ENCODE measurements at places on chromosomes 4 and X. TPM values are rescaled to one million over a fixed set of nuclear protein-coding genes. Genes with fewer than 3 reads are reported as not detected.
A peak's percentile ranks its signal among the peaks of the same experiment; 100 is the strongest.

Gene CXCL3
- not detected for total RNA-seq

Gene GAGE12J
- not detected for total RNA-seq

Gene RHOXF2B
- total RNA-seq: not detected

Gene ARHGAP6
- not detected for total RNA-seq

Gene ZNF280C
- total RNA-seq: 8.6 TPM

Gene RHOXF1
- total RNA-seq: not detected

Gene MBNL3
- 15.3 TPM for total RNA-seq

Gene TDO2
- total RNA-seq: not detected

DNA sequence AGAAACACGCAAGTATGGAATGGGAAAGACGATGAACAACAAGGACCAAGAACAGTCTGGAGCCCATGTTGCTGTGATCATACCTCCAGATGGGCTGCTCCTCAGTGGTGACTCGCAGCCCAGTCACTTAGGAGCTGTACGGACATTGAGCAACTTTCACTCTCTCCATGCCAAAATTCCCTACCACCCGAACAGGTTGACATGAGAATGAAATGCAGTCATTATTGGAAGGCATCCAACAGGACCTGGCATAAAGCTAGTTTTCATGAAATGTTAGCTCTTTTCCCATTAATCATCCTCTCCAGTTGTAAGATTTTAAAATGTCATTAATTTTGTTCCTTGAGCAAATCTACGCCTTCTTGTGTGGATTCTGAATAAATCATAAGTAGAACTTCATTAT, 82.7 kb upstream of the GPM6B start:
- H3K4me1 ChIP-seq: peaks cover 9% of the 10 kb centered on the region
- H3K27me3 ChIP-seq: no peaks in the 10 kb centered on the region
- H3K36me3 ChIP-seq: no peaks in the 10 kb centered on the region
- no peak for DNase-seq

GRCh38 chrX:154083126-154083517, 14.4 kb downstream of the MECP2 start:
- H3K4me3 ChIP-seq: no peak overlapping the region
- H3K27me3 ChIP-seq: no peaks in the 10 kb centered on the region
- peak overlapping the region; percentile 79 for H3K27ac ChIP-seq
- no peak for DNase-seq

DNA sequence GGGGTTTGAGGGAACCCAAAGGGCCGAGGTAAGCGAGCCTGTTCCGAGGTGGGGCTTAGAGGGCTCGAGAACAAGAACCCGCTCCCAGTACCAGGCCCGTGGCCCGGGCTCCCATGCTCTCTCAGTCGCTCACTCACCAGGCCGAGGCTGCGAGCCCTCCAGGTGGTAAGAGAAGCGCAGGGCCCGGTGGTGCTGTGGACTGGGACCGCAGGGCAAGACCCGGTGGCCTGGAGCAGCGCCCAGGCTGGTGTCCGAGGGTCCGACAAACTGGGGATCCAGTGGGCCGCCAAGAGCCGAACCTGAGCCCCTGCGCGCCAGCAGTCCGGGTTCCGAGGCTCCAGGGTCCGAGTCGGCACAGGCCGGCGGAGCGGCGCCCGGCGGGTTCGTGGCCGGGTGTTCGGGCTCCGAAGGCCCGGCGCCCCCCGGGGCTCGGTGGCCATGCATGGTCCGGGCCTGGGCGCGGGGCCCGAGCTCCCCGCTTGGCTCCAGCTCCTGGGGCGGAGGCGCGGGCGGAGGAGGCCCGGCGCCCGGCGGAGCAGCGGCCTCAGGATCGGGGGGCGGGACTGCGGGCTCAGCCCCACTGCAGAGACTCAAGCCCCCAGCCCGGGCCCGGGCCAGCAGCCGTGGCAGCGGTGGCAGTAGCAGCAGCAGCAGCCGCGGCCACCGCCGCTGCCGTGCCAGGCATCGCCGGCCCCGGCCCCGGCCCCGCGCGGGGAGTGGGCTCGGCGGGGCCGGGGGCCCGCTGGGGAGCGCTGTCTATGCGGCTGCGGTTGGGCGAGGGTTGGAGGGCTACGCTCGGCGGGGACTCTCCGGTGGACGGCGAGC, 833 bp downstream of the FGD1 start:
- no peak for DNase-seq
- peaks cover 7% of the 10 kb centered on the region for H3K4me1 ChIP-seq
- H3K27me3 ChIP-seq: peaks cover 24% of the 10 kb centered on the region

DNA sequence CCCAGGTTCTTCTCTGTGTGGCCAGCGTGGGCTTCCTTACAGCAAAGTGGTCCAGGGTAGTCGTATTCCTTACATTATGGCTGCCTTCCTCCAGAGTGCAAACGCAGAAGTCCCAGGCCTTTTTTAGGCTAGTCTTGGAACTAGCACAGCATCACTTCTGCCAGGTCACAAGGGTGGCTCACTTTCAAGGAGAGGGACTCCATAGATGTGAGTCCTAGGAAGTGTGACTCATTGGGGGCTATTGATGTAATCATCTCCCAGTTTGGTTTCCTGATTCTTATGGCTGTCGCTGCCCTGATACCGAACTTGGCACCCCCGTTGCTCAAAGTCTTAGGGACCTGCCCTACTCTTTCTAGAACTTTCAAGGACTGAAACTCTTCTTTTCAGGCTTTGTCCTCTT, 140.0 kb downstream of the DCK start:
- no peaks in the 10 kb centered on the region for H3K36me3 ChIP-seq
- DNase-seq: no peak
- no peak overlapping the region for H3K4me3 ChIP-seq
- H3K27ac ChIP-seq: no peak overlapping the region
- no peaks in the 10 kb centered on the region for H3K4me1 ChIP-seq

DNA sequence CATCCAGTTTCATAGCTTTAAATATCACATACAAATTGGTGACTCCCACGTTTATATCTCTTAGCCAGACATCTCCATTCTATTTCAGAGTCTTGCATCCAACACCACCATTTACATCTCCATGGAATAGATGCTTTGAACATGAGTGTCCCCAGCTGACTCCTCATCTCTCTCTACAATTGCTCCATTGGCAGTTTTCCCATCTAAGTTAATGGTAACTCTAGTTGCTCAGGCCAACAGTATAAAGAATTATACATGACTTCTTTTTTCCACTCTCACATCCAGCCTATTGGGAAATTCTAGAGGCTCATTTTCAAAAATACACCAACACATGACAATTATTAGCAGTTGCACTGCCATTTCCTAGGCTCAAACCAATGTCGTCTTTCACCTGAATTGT, 388.2 kb downstream of the STIM2 start:
- H3K4me1 ChIP-seq: no peaks in the 10 kb centered on the region
- peaks cover 2% of the 10 kb centered on the region for H3K27me3 ChIP-seq
- DNase-seq: no peak
- no peaks in the 10 kb centered on the region for H3K36me3 ChIP-seq
- H3K4me3 ChIP-seq: no peak overlapping the region
- H3K27ac ChIP-seq: no peak overlapping the region

DNA sequence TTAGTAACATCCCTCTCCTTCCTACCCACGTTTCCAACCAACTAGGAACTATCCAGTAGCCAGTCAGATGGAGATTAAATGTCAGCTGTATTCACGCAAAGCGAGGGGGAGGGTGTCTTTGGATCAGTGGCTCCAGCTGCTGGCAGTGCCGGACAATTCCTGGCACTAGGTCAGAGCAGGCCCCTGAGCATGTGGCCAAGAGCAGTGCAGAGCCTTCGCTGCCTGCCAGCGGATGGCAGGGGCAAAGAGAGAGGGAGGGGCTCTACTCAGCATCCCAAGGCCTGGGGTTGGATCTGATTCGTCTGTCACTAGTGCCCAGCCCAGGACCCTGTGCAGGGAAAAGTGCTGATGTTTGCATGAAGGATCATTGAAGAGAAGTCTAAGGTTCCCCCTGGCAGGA, 28.7 kb upstream of the JAKMIP1 start:
- H3K4me3 ChIP-seq: no peak overlapping the region
- H3K4me1 ChIP-seq: no peaks in the 10 kb centered on the region
- H3K27ac ChIP-seq: no peak overlapping the region
- no peaks in the 10 kb centered on the region for H3K36me3 ChIP-seq

- H3K27ac ChIP-seq: no peak overlapping the region
- no peaks in the 10 kb centered on the region for H3K4me1 ChIP-seq
- H3K4me3 ChIP-seq: no peak overlapping the region
- H3K27me3 ChIP-seq: no peaks in the 10 kb centered on the region
- no peak for DNase-seq
- H3K36me3 ChIP-seq: no peaks in the 10 kb centered on the region
Observed at GRCh38 chrX:123361371-123361770, 177.3 kb downstream of the GRIA3 start.

- no peak overlapping the region for H3K27ac ChIP-seq
- H3K4me3 ChIP-seq: no peak overlapping the region
- no peaks in the 10 kb centered on the region for H3K36me3 ChIP-seq
- no peak for DNase-seq
Observed at GRCh38 chr4:182967403-182967802, 50.2 kb upstream of the DCTD start.

GRCh38 chrX:78452356-78452755, 124.9 kb upstream of the CYSLTR1 start:
- no peak overlapping the region for H3K4me3 ChIP-seq
- no peaks in the 10 kb centered on the region for H3K27me3 ChIP-seq
- H3K27ac ChIP-seq: no peak overlapping the region
- no peak for DNase-seq
- H3K36me3 ChIP-seq: no peaks in the 10 kb centered on the region
- no peaks in the 10 kb centered on the region for H3K4me1 ChIP-seq

DNA sequence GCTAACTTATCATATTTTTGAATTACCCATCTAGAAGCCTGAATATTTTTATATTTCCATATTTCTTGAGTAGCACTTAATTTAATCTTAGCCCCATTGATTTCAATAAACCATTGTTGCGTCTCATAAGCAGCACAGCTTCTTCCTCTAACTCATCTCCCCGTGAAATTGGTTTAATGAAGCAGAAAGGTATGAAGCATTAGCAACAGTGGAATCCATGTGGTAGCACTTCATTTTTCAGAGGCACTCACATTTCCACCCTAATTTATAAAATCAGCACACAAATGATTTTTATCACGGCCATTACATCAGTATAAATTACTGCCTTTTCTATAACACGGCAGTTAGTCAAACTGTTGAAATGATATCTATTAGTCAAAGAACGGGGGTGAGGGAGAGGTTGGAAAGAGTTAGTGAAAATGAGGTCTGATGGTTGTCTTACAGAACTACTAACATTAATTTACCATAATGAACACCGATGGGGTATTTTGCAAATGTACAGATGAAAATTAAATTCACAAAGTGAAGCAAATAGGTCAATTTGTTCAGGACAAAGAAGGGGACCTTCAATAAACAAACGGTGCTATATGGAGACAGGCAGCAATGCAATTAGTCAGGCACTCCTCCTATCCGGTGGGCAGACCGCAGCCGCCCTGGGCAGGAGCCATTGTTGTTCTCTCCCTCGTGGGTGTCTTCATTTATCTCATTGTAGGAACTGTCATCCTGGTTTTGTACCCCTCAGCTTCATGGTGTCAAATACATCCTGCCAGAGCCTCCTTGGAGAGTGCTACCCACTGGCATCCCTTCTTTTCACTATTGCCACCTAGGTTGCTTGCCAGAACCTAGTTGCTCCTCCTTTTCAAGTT, 205.7 kb downstream of the SOX3 start:
- H3K27ac ChIP-seq: no peak overlapping the region
- no peaks in the 10 kb centered on the region for H3K36me3 ChIP-seq
- no peaks in the 10 kb centered on the region for H3K4me1 ChIP-seq
- DNase-seq: no peak

DNA sequence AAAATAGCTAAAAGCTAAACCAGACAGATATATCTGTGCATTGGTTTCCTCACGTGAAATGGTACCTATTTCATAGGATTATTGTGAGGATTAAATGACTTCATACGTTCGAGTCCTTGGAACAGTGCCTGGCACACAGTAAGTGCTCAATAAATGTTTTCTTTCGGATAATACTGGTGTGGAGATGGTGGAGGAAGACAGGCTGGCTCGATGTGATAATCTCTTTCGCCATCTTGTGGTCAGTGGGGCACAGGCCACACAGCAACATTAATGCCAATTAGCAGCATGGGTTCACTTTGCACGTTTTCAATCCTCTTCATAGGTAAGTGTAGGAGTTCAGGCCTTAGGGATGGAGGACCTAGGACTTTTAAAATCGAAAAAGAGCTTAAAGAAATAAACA, 9.3 kb downstream of the PAGE4 start:
- no peaks in the 10 kb centered on the region for H3K27me3 ChIP-seq
- DNase-seq: peak; percentile 25

GRCh38 chrX:153556767-153557166, 39.3 kb downstream of the ATP2B3 start:
- no peak overlapping the region for H3K27ac ChIP-seq
- H3K4me1 ChIP-seq: no peaks in the 10 kb centered on the region
- DNase-seq: no peak
- no peaks in the 10 kb centered on the region for H3K36me3 ChIP-seq
- H3K4me3 ChIP-seq: no peak overlapping the region
- no peaks in the 10 kb centered on the region for H3K27me3 ChIP-seq

GRCh38 chrX:115060013-115060412, 42.6 kb upstream of the IL13RA2 start:
- no peak overlapping the region for H3K4me3 ChIP-seq
- no peak overlapping the region for H3K27ac ChIP-seq
- DNase-seq: no peak
- H3K4me1 ChIP-seq: no peaks in the 10 kb centered on the region
- H3K36me3 ChIP-seq: no peaks in the 10 kb centered on the region

DNA sequence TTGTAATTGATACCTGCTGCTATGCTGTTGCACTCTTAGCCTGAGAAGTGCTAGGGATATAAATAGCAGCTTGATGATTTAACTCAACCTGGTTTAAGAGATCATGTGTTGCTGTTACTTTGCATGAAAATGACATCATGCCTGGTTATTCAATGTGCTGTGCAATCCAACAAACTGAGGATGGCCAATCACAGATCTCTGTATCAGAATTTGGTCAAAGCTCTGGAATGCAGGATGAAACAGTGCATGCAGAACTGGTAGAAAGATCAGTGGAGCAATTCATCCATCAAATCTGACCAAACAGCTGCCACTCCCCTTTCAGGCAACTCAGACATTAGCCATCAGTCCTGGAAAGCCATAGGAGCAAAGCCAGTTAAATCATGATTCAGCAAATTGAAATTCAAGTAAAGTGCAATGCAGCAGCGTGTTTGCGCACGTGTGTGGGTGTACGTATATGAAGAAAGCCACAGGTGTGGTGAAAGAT, 160.3 kb upstream of the RASGEF1B start:
- peaks cover 29% of the 10 kb centered on the region for H3K4me1 ChIP-seq
- DNase-seq: no peak
- H3K4me3 ChIP-seq: no peak overlapping the region
- H3K27me3 ChIP-seq: no peaks in the 10 kb centered on the region
- no peak overlapping the region for H3K27ac ChIP-seq
- no peaks in the 10 kb centered on the region for H3K36me3 ChIP-seq

GRCh38 chr4:61520681-61521160, 320.6 kb downstream of the ADGRL3 start:
- H3K36me3 ChIP-seq: no peaks in the 10 kb centered on the region
- DNase-seq: no peak
- H3K27me3 ChIP-seq: no peaks in the 10 kb centered on the region
- H3K27ac ChIP-seq: no peak overlapping the region
- H3K4me1 ChIP-seq: no peaks in the 10 kb centered on the region

DNA sequence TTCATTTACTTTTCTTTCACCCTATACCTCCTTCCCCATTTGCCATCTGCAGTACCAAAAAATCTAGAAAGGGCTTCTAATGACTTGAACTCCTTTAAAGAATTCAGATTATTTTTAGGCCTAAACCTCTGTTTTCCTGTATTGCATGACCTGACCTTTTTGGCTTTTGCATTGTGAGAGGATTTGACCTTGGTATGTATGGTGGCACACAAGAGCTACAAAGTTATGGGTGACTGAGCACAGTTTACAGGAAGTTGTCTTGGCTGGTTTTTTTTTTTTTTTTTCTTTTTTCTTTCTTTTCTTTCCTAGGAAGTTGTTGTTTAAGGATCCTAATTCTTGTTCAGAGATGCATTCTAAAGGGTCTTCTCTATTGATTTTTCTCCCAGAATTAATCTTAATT, 32.0 kb upstream of the MTMR8 start:
- H3K4me3 ChIP-seq: no peak overlapping the region
- H3K27me3 ChIP-seq: no peaks in the 10 kb centered on the region
- H3K27ac ChIP-seq: no peak overlapping the region
- DNase-seq: no peak
